ENCODE measurements at places on chromosomes 5 and 9.
A peak's percentile ranks its signal among the peaks of the same experiment; 100 is the strongest.

GRCh38 chr5:89128092-89128491 is 245.1 kb upstream of the MEF2C start:
- no peak for DNase-seq

DNA sequence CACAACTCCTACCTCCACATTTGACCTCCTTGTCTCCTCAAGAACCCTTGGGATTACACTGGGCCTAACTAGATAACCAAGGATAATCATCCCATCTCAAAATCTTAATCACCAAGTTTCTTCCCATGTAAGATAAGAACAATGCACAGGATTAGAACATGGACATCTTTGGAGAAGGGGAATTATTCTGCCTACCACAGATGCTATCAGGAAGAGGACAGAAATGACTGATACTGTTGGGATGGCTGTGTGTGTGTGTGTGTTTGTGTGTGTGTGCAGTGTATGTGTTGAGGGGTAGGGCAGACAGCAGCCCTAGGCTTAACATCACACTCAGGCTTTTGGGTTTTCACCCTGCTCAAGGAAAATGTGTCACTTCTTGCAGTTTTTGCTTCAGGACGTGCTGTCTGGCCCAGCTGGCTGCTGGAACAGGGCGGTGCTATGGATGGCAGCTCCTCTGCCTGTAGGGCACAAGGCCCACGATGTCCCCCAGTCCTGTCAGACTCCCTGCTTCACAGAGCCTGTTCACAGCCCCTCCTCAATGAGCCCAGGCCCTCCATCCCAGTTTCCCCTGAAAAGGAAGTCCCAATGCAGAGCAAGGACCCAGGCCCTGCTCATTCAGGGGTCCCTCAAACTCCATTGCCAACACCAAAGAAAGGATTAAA is 7.7 kb downstream of the CA9 start:
- DNase-seq = no peak

GRCh38 chr9:21611891-21612290 is 129.8 kb upstream of the IFNE start:
- peak; percentile 29 for DNase-seq

DNA sequence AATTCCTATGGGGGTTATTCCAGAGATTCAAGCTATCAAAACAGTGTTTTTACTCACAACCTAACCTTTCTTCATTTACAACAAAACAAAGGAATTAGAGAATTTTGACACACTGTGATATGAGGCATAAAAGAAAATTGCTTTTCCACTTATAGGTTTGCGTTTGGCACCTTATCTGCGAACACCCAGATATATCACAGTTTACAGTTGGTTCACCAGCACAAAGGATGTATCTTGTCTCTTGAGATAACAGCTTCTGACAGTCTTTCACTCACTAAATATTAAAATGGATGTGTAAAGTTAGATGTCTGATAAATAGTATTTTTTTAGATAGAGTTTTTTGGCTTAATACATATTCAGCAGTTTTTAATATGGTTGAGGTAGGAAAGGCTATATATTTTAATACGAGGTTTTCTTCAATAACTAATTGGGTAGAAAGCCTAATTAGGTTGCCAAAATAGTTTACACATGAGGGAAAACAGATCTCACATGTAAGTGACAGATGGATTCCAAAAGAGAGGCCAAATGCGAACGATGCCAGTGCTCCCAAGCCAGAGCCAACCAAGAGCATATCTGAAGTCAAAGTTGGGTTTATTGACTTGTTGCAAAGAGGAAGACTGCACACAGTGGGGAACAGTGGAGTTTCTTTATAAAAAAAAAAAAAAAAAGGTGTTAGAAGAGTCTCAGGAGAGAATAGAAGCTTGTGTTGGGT is 1495.2 kb downstream of the MAT2B start:
- no peak for DNase-seq

- no peak for DNase-seq
These were observed 314.0 kb downstream of the PIK3R1 start for GRCh38 chr5:68529581-68529980.

- DNase-seq = peak; percentile 80
These were observed 4.3 kb downstream of the LCP2 start for GRCh38 chr5:170293273-170293672.

DNA sequence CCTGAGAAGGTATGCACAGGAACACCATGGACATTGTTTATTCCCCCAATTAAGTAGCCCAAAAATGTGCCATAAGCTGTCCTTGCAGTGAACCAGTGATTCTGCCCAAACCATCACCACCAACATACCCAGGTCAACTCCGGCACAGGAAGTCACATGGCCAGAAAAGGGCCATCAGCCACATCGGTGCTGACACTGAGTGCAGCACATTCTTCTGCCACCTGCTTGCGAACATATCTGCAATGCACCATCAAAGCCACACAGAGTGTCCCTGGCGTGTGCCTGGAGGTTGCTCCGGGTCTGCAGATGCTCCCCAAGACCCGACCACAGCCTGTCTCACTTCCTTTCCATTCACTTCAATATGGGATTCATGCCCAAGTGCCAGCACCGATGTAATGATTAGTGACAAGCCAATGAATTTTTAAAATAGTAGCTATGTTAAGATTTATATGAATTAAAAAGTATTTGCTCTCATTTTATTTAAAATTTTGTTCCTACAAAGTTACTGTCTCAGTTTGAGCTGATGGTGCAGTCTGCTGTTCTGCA is 37.6 kb downstream of the SYK start:
- DNase-seq = no peak

DNA sequence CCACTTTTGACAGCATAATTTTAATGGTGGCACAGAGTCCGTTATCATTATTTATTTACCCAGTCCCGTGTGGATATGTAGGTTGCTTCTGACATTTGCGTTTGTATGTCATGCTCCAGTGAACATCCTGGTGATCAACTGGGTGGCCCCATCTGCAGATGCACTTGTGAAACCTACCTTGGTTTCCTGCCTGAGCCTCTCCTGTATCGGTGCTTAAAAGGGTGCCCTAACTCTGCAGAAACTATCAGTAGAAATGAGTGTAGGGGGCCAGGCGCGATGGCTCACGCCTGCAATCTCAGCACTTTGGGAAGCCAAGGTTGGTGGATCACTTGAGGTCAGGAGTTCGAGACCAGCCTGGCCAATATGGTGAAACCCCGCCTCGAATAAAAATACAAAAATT is 92.1 kb upstream of the IER5L start:
- peak; percentile 46 for DNase-seq

GRCh38 chr5:127358740-127359139 is 68.1 kb downstream of the MEGF10 start:
- no peak for DNase-seq

Data from CD4-positive, alpha-beta T cell treated with Interleukin-4 for 4 hours (primary cell).